ENCODE measurements at places on chromosomes 2 and 18. TPM values are rescaled to one million over a fixed set of nuclear protein-coding genes. Genes with fewer than 3 reads are reported as not detected.

Gene LYPD6
- total RNA-seq: 4.4 TPM

Gene DAPL1
- not detected for total RNA-seq

Gene ALKAL2
- total RNA-seq: not detected

Gene MAB21L4
- under 0.01 TPM for total RNA-seq

Gene CNTNAP5
- not detected for total RNA-seq

Gene MYCN
- total RNA-seq: not detected

All from uterine smooth muscle cell (primary cell).